ENCODE measurements at places on chromosomes 13 and 19. TPM values are rescaled to one million over a fixed set of nuclear protein-coding genes. Genes with fewer than 3 reads are reported as not detected.

Gene AP1M1
- 103 TPM for polyA plus RNA-seq

Gene SKA3
- polyA plus RNA-seq = 9.2 TPM

Gene CA11
- polyA plus RNA-seq = 71.7 TPM

Gene ZNF426
- polyA plus RNA-seq = 13.1 TPM

Gene FPR1
- polyA plus RNA-seq = 8.0 TPM

Gene IGFL1
- not detected for polyA plus RNA-seq

Gene RAB3D
- polyA plus RNA-seq = 17.5 TPM

Gene ZNF540
- 20.1 TPM for polyA plus RNA-seq

Gene PSG11
- polyA plus RNA-seq = not detected

Gene GPR183
- 2.0 TPM for polyA plus RNA-seq

Gene KLF5
- polyA plus RNA-seq = 3.8 TPM

Gene ZNF728
- polyA plus RNA-seq = 0.14 TPM

Gene ZNF136
- polyA plus RNA-seq = 15.3 TPM

Gene BEST2
- polyA plus RNA-seq = not detected

Gene ERICH4
- not detected for polyA plus RNA-seq

Gene COQ8B
- 47.9 TPM for polyA plus RNA-seq

Gene FGF14
- 30.1 TPM for polyA plus RNA-seq

Gene MRPS12
- 26.9 TPM for polyA plus RNA-seq

Gene PLVAP
- polyA plus RNA-seq = 12.0 TPM

Gene THSD8
- polyA plus RNA-seq = 6.5 TPM

Gene SIAH3
- polyA plus RNA-seq = 15.1 TPM

Gene FRY
- polyA plus RNA-seq = 97.8 TPM

Gene PROZ
- 0.39 TPM for polyA plus RNA-seq

Gene EBPL
- 42.1 TPM for polyA plus RNA-seq

Gene ZNF714
- 14.4 TPM for polyA plus RNA-seq

Gene ZNF699
- polyA plus RNA-seq = 3.9 TPM

Gene EID2B
- 20.2 TPM for polyA plus RNA-seq

Gene PSG6
- 0.12 TPM for polyA plus RNA-seq

Gene WDR87
- polyA plus RNA-seq = 0.29 TPM

Gene ZNF708
- polyA plus RNA-seq = 21.3 TPM

Gene MTMR6
- polyA plus RNA-seq = 19.9 TPM

Gene CEBPA
- polyA plus RNA-seq = 6.7 TPM

Gene ZFP14
- polyA plus RNA-seq = 15.2 TPM

All from spinal cord (tissue), 10 donors.